ENCODE measurements at places on chromosomes 11 and 22.
A peak's percentile ranks its signal among the peaks of the same experiment; 100 is the strongest.

DNA sequence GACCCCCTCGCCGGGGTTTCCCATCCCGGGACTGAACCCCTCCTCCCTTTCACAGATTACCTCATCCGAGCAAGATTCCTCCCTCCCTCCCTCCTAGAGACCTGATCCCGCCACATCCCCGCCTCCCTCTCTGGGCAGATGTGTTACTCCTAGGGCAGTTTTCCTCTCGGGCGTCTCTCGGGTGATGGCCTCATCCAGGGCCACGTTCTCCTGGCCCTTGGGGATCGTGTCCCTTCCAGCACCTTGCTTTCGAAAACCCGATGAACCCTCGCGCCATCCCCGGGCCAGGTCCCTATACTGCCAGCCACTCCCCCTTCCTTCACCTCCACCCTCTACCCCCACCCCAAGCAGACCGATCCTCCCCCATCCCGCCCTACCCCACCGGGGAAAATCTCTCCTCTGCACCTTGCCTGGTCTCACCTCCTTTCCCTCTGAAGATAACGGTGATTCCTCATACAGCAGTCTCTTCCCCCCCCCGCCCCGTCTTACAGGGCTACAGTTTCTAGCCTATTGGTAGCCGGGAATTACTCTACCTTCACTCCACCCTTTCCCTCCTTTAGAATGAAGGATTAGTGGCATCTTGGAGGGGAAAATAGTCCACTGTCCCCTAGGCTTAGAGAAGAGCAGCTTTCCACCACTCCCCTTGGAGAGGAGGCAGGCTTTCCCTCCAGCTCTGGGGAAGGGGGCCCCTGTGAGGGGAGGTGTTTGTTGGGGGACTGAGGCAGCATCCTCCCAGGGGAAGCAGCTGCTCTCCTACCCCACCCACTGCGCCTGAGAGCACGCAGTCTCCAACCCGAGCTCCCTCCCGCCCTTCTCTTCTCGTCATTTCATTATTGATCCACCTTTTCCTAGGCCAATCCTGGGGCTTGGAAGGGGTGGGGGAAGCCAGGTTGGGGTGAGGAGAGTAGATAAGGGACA is 1.2 kb downstream of the KMT2A start:
- DNase-seq: no peak

DNA sequence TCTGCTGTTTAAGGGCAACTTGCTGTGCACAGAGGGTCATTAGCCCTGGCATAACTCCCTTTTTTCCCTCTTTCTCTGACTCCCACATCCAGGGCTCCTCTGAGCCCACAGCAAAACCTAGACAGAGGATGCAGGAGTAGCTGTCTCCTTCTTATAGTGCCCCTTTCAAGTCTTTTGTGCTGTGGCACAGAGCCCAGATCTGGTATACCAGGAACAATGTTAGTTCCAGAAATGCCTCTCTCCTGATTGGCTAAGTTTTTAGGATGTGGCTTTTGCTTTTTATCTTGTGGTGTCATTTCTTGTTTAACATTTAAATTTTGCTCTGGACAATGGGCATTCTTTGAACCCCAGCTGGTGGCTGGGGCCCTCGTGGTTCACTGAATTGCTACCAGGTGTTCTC is 25.6 kb upstream of the RRM1 start:
- DNase-seq: no peak

DNA sequence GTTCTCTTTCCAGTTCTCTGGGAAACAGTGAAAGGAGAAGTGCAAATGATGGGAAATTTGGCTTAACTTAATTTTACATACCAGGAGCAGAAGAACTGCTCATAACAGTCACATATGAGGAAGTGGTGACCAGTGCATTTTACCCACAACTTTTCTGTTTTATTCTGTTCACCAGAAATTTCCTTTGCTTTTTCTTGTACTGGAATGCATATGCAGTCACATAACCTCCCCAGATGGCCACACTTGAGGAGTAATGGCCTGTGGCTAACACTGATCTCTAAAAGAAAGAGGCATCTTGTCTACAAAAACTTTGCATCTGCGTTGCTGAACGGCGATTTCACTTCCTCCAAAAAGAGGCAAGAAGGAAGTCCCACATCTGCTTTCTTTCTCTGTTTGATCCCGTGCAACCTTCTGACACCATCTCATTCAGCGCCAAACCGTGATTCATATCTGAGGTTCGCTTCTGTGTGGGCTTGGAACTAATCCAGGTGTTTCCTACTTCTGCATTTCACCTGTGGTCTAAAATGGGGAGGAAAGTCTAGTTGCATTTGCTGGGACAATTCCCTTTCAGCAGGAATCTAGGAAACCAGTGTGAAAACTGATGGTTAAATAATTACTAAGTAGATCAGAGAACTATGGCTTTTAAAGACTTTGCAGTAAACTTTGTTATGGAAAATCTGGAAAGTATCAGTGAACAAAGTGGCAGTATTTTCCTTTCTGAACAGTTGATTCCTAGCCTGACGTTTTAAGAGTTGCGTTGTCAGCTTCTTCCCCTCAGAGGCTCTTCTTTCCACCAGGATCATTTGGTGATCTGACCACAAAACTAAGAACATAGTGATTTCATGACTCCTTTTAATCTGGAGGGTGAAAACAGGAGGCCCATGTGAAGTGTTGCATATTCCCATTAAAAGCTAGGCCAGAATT is 4.2 kb upstream of the MPEG1 start:
- no peak for DNase-seq

DNA sequence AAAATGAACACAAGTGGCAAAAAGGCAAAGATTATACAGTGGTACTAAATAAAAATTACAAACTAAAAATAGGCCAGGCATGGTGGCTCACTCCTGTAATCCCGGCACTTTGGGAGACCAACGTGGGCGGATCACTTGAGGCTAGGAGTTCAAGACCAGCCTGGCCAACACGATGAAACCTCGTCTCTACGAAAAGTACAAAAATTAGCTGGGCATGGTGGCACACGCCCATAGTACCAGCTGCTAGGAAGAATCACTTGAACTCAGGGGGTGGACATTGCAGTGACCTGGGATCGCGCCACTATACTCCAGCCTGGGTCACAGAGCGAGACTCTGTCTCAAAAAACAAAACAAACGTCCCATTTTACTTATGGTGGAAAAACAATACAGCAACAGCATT is 24.5 kb downstream of the ZNF280B start:
- no peak for DNase-seq

GRCh38 chr22:45776313-45776585 is 104.6 kb downstream of the ATXN10 start:
- DNase-seq: no peak

GRCh38 chr11:126357055-126357962 is 1.8 kb downstream of the ST3GAL4 start:
- no peak for DNase-seq

GRCh38 chr11:3058753-3059664 is 1.8 kb upstream of the CARS1 start:
- no peak for DNase-seq

DNA sequence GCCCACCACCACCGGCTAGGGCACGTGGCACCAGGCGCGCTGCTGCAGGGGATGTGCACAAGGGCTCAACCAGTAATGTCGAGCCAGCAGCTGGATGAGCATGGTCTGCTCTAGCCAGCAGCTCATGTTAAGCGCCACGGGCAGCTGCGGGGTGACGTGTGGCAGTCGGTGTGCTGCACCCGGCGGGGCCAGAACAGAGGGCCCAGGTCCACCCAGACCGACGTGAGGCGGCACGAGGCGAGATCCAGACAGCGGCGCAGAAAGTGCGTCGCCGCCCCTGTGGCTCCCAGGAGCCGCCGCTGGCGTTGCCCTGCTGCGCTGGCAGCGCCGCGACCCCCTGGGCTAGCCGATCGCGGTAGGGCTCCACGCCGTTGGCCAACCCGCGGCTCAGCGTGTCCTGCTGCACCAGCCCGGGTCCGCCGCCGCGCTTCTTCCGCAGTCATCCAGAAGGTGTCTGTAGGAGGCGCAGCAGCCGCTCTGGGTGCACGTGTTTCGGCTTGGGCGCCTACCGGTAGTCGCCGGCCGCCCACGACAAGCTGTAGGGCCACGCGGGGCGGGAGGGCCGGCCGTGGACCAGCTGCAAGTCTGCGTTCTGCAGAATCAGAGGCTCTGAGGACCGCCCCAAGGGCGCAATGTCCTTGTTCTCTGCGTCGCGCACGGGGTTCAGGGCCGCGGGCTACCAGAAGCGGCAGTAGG is 4.6 kb upstream of the GALR3 start:
- peak; percentile 49 for DNase-seq

DNA sequence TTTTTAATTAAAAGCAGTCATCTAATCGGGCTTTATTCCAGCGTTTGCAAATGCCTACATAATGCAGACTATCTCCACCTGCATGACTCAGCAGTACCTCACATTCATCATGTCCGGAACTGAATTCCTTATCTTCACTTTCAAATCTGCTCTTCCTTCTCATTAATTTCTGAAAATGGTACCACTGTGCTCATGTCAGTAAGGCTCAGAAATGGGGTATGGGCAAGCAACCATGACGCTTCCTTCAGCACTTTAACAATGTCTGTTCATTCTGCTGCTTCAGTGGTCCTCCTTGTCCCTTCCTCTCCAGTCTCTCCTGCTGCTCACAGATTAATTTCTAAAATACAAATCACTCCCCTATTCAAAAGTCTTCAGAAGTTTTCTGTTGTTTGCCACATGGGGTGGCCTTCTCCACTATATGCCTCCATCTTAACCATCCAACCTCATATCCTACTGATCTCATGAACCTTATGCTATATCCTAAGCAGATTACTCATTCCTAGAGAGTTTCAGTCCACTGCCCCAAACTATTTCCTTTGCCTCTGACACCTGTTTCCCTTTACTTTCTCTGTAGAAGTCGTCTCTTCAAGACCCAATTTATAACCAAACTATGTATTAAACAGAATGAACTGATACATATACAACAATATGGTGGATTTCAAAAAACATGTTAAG is 7.0 kb downstream of the GTF2H1 start:
- DNase-seq: no peak

- DNase-seq: no peak
Observed at GRCh38 chr11:62399878-62400266, 19.0 kb upstream of the SCGB1A1 start.

DNA sequence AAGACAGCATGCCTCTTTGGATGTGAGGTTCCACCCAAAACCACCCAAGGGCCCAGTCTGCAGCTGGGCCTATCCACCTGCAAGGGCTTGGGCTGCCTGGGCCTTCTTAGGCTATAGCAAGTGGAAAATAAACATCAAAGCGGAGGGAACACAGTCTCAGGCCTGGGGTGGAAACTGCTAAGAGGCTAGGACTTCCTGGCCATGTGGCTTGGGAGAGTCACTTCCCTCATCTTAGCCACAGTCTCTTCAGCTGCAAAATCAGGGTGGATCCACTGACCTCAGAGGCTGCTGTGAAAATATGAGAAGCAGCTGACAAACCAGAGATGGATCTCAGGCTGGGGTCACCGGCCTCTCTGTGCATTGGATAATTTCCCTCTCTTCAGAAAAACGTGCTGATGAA is 30.6 kb upstream of the TFIP11 start:
- no peak for DNase-seq

GRCh38 chr11:9884601-9885000 is 220.7 kb downstream of the SWAP70 start:
- no peak for DNase-seq

DNA sequence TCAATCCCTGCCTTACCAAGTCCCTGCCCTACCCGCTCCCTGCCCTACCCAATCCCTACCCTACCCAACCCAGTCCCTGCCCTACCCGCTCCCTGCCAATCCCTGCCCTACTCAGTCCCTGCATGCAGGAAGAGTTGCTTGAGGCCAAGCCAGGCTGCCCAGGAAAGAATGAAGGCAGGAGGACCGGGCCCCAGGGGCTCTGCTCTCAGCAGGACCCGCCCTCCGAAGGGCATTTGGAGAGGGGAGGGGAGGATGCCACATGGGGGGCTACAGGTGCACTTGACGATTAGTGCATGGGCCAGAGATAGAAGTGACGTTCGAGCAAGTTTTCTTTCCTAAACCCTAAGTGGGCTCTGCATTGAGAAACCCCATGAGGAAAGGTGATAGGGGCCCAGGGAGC is 581.2 kb downstream of the TBC1D22A start:
- no peak for DNase-seq

GRCh38 chr11:125464666-125465065 is 31.4 kb downstream of the FEZ1 start:
- no peak for DNase-seq

DNA sequence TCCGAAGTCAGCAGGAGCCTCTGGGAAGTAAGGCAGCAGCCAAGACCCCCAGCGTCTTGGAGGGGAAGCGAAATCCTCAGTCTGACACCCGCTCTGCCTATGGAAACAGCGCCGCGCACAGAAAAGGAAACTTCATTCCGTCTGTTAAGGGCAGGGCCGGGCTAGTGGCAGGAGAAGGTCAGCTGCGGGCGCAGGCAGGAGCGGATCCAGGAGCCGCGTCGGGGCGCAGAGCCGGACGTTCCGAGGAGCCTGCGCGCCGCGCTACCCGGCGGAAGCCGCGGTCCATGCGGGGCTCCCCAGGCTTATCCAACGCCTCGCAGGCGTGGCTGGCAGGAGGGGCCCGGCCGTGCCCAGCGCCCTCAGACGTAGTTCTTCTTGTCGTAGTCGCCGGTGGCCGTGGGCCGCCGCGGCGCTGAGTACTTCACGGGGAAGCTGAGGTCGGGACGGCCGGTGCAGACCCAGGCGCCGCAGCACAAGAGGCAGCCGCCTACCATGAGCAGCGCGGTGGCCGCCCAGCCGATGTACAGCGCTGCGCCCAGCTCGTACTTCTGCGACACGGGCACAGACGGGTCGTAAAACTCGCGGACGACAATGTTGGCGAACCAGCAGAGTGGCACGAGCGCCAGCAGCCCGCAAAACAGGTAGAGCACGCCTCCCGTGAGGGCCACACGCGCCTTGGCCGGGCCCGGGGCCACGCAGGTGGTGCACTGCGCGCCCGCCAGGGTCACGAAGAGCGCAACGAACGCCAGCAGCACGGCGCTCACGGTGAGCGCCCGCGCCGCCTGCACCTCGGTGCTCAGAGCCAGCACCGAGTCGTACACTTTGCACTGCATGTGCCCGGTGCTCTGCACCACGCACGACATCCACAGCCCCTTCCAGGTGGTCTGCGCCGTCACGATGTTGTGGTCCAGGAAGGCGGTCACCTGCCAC is 705 bp downstream of the CLDN5 start:
- no peak for DNase-seq

- DNase-seq: no peak
Observed at GRCh38 chr22:42173183-42173926, 42.7 kb upstream of the CYP2D6 start.

DNA sequence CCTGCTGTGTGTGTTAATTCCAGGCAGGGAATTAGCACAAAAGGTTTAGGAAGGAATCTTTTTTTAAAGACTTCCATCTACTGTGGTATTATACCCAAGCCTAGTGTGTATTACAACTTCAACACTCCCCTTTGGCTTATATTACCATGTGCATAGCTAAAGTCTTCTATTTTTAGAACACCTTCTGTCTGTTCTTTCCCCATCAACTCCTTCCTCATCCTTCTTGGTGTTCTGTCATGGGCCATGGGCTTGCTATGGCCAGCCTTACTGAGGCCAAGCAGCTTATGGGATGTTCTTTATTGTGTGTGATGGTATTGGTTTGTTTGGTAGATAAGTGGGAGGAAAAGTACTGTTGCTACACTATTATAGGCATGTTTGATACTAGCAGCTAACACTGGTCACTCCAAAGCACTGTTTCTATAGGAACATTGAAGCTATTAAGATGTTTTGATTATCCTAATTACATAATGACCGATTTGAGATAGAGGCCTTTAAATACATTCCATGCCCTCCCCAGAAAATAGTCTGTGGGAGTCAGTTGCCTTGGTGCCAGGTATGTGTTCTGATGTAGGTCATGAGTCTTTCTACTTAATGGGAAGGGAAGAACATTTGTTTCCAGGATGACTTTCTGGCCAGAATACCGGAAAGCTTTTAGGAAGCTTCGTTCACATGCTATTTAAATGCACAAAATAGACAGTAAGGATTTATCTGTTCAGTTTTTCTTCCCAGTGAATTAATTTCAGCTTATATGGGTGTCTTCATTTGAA is 16.5 kb downstream of the MCAM start:
- DNase-seq: no peak

- no peak for DNase-seq
Observed at GRCh38 chr11:65945430-65945911, at the start of gene TSGA10IP. Gene TSGA10IP, plus strand, starts transcription at chr11:65945480. Its CDS starts 196 bp downstream, at chr11:65945676.

All from central memory CD8-positive, alpha-beta T cell (primary cell).